Stimulated activated CD4-positive, alpha-beta T cell treated with anti-CD3 and anti-CD28 coated beads, Interleukin-1b, Interleukin-23, amount 100 ng/mL, for 24 hours (primary cell): ENCODE measurements at places on chromosomes 12 and 14.

- DNase-seq = no peak
Measured at GRCh38 chr12:106271575-106272505, 24.0 kb upstream of the CKAP4 start.

DNA sequence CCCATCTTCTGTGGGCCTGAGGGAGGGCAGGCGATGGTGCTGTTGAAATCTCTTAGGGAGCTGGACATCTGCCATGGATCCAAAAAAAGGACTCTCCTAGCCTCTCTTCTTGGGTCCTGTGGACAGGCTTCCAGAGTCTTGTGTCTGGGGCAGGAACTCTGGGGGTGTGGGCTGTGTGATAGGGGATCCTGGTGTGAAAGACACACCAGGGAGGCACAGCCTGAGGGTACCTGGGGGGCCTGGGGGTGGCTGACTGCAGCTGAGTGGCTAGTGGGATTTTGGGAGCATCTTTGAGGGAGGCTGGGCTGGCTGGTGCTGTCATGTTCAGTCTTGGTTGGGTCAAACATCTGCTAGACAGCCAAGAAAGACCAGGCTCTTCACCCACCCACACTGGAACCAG is 1.8 kb upstream of the KRT83 start:
- no peak for DNase-seq

- DNase-seq = no peak
Measured at GRCh38 chr12:72872238-72872887, 600.2 kb downstream of the TRHDE start.

- no peak for DNase-seq
Measured at GRCh38 chr14:102949801-102950451, 27.5 kb downstream of the AMN start.

DNA sequence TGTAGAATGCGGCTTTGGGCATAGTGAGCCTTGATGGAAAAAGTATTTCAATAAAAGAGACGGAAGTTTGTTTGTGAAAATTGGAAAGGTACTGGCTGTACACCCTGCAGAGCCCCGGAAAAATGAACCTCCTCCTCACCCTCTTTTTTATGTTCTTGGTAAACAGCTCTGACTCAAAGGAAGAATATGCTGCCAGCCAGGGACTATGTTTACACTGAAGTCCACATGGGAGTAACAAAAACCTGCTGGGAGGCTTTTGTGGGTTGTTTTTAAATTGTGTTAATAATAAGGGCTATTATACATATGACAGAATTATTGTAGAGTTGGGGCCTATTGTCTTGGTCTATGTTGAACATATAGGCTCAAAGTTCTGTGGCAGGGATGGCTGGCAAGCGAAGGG is 70.7 kb downstream of the TTC8 start:
- no peak for DNase-seq

DNA sequence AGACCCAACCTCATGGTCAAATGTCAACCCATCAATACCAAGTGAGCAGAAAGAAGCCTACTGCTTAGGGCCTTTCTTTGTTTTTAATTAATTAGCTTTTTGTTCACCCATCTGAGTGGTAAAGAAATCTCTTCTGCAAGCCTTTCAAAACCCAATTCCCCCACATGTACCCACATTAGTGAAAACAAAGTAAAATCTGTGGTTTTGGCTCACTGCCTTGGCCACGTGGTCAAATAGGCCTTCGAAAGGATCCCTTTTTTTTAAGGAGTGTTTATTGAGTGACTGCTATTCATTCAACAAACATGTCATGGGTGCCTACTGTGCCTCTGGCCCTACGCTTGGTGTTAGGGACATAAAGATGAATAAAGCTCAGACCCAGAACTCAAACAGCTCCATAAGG is 160.1 kb downstream of the NUAK1 start:
- DNase-seq = no peak

DNA sequence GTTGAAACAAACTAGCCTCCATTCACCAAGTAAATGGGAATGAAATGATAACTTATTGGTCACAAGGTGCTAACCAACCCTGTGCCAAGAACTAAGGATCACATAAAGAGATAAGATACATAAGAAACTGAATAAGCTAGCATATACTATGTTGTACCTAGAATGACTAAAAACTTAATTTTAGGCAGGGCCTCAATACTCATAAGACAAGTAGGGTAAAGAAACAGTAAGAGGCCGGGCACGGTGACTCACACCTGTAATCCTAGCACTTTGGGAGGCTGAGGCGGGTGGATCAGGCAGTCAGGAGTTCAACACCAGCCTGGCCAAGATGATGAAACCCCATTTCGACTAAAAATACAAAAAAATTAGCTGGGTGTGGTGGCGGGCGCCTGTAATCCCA is 17.7 kb downstream of the GDF11 start:
- no peak for DNase-seq

DNA sequence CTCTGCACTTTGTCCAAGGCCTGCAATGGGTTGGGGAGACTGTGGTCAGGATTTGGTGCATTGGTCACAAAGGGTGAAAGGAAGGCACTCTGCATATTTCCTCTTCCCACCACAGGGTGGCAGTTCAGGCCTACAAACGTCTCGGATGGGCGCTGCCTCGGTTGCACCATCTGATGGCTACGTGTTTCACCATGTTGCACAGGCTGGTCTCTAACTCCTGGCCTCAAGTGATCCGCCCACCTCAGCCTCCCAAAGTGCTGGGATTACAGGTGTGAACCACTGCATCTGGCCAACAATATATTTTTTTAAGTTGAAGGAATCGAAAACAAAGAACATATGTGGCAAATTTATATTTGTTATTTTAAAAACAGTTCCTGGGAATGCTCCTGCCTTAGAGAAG is 35.1 kb downstream of the TMBIM6 start:
- peak; percentile 34 for DNase-seq

GRCh38 chr14:32077081-32078022 is at the start of gene ARHGAP5:
ARHGAP5 (plus strand) TSS chr14:32077304; CDS start chr14:32090670, 13,366 bp downstream.
- DNase-seq = no peak

DNA sequence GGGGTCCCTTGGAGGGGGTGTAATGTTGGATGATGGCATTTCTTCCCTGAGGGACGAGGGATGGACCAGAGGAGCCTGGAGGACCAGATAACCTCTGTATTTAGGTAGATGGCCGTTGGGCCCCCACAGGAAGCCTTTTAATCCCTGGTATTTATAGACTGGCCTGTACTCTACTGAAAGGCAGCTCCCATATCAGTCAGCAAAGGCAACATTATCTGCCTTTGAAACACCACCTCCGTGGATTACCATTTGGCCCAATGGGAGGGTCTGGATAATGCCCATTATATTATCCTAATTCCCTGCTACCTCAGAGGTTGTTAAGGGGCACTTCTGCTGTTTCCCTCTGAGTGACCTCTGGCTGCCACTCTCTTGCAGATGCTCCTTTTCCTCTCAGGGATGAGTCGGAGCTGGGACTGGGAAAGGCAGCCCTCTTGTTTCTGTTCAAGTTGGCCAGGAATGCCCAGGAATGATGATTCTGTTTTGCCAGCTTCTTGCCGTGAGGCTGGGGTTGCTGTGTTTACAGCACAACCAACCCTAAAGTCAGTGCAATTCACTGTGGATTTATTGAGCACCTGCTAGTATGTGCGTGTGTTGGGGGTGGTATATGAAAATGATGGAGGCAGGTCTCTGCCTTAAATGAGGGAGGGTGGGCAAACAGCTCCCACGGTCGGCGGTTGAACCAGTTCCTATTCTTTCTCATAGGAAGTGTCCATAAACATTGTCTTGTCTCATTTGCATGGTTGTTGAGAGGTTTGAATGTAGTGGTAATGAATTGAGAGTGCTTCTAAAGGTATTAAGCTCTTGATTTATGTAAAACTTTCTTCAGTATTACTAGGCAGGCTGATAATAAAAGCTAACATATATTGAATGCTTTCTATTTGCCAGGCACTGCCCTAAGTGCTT is 18.1 kb downstream of the SUSD6 start:
- DNase-seq = no peak

- no peak for DNase-seq
Measured at GRCh38 chr12:114412307-114412706, 6.4 kb upstream of the TBX5 start.

DNA sequence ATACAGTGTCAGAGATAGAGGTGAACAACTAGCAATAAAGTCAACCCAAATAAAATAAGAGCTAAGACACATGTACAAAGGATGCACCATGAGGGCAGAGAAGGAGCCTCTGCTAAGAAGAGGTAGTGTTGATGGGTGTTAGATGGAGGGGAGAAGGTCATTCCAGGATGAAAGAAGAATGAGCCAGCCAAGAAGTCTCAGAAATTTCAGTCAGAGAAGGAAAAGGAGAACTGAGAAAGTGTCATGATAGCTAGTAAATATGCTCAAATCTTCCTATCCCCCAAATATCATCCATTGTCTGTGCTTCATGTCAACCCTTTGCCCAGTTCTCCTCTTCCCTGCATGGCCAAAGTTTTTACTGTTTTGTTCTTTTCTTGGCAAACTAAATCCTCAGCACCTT is 225.2 kb upstream of the BTG1 start:
- no peak for DNase-seq

- no peak for DNase-seq
Measured at GRCh38 chr12:15599266-15600037, 189.7 kb downstream of the EPS8 start.

DNA sequence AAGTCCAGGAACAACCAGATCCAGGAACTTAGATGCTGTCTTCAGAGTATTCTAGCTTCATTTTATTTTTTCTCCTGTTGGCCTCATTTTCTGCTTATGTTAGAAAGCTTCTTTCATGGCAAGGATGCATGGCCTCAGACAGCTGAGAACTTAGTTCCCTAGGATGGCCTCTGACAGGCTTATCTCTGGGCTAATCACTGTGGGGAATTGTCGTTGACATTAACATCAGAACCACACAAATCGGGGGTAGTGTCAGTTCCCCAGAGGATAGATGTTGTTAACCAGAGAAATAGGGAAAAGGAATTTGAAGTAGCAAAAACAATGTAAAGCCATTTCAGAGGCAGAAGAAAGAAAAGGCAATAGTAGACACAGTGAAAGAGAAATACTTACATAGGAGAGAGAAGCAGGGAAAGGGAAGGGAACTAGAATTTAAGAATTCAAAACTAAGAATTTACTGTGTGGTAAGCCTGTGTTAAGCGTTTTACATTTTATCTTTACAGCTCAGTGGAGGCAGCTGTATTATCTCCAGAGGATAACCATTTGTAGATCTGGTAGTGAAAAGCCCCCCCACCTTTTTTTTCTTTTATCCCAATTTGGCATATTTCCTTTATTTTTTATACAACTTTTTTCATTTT is 21.8 kb downstream of the FUT8 start:
- DNase-seq = no peak

DNA sequence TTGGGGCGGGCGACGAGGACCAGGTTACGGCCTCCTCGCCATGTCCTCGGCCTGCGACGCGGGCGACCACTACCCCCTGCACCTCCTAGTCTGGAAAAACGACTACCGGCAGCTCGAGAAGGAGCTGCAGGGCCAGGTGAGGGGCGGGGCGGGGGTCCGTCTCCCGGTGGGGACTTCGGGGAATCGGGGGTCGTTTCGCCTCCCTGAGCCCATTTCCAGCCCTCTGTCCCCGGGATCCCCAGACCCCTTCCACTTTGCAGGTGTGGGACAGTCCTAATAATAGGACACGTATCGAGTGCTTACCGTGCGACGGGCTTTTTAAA is 380 bp downstream of the ANKRD13A start:
- no peak for DNase-seq

DNA sequence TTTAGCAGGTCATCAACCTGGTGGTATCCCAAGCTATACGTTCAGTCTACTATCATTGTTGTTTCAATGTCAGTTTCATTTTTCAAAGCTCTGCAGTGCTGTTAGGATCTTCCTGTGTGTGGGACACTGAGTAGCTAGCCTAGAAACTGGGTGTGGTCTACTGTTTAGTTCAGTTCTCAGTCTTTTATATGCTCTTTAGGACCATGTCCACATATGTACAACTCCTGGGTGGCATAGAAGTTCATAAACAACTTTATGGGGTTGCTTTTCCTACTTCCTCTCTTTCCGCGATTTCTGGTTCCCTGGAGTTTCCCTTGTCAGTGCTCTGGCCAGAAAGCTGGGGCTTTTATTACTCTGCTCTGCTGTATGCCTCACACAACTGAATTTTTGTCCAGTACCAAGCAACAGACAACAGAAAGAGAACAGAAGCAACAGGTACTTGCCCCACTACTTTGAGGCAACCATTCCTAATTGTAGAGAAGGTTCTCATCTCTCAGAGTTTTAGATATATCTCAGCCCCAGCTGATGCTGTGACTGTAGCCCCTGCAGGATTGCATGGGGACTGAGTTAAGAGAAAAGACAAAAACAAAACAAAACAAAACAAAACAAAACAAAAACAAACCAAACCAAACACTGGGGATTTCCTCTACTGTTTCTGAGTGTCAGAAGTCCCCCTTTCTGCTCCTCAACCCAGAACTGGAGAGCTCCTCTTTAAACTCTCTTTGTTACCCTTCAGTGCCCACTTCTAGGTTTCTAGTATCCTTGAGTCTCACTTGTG is 30.3 kb downstream of the MIS18BP1 start:
- no peak for DNase-seq

DNA sequence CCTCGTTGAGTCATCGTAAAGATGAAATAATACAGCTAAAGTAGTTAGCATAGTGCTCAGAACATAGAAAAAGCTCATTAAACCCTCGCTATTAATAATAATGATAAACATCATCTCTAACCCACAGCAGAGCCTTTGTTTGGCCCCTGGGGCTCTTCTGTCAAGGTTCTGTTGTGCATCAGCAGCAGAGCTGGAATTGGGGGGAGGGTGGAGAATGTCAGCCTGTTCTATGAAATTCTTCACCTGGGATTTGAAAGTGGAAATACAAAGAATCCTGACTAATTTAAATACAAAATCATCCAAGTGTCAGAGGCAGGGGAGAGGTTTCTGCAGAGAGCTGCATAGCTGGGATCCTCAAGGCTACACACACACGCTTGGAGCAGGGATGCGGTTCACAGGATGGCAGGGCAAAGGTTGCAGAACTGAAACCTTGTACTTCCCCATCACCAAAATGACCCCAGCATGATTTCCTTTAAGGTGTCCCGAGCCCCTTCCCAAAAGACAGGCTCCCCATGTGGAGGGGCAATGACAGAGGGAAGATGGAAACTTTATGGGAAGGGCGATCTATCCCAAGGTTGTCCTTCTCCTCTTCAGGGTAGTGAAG is 71.8 kb downstream of the DAD1 start:
- DNase-seq = no peak

- DNase-seq = no peak
Measured at GRCh38 chr12:23600919-23601318, 348.6 kb downstream of the SOX5 start.

DNA sequence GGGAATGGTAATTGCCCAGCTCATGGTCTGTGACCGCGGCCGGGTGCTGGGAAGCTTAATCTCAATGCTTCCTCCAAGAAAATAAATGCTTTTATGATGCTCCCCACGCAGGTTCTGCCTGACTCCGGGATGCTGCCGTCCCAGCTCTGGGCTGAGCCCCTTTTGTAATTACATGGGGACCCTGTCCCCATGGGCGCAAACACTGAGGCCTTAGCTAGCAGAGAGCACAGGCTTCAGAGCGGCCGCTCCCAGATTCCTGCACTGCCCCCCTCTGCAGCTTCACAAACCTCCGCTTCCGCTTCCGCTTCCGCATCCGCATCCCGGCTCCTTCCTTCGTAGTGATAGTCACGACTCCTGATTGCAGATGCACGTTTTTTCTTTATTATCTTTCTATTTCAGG is 129.5 kb downstream of the KIF26A start:
- DNase-seq = no peak

GRCh38 chr12:58915634-58916033 is 4.7 kb downstream of the LRIG3 start:
- no peak for DNase-seq

GRCh38 chr14:97806891-97807290 is 1009.7 kb downstream of the VRK1 start:
- no peak for DNase-seq

GRCh38 chr12:70576341-70577282 is 60.6 kb downstream of the PTPRB start:
- no peak for DNase-seq
